ENCODE measurements at places on chromosomes 12 and 14. TPM values are rescaled to one million over a fixed set of nuclear protein-coding genes. Genes with fewer than 3 reads are reported as not detected.

DNA sequence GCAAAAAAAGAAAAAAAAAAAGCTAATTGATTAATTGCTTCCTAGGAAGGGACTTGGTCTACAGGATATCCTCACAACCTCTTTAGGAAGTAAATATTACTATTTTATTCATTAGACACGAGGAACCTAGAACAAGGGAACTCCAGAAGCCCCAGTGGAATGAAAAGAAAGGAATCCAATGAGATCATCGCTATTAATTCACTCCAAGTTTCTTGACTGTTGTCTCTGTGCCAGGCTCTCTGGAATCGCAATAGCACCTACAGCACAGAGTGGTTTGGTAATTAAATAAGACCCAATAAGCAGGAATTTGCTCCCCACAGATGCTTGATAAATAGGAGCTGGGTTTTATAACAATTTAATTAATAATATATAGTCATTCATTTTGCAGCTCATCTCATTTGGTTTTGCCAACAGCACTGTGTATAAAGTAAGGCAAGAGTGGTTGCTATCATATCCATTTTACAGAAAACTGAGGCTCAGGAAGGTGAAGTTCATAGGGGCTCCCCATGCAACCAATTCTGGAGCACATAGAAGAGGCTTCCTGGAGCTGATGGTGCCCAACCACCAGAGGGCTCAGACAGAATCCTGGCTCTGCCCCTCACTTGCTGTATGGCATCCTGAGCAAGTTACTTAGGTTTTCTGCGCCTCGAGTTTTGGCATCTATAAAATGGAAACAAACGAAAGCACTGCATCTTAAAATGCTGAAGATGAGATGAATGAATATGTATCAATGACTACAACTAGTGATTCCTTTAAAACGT lies 420.2 kb downstream of the MED13L start:
- no peak for DNase-seq

DNA sequence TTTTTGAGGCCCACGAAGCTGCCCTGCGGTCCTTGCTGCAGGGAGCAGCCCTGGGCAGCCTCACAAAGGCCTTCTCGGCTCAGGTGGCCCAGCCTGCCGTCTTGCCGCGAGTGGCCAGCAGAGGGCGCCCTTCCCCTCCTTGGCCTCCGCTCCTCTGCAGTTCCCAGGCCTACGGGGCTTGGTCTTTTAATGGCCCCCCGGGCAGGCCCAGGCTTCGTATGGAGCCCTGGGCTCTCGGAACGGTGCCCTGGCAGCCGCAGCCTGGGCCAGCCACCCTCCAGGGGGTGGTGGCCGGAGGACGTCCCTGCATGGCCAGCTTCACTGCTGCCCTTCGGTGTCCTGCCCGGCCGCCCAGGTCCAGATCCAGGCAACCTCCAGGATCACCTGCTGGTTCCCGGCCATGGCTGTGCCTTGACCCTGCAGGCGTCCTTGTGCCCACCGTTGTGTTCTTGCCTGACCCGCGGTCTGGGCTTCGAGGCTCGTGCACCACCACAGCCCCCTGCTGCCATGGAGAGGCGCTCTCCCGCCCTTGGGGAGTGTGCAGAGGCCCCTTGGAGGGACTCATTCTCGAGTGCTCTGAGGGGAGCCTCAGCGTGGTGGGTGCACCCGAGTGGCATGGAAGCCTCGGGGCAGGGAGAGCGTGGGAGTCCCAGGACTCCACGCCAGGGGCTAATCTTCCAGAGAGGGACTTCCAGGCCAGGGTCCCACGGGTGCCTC lies 9.4 kb downstream of the ASPG start:
- DNase-seq: peak; percentile 46

DNA sequence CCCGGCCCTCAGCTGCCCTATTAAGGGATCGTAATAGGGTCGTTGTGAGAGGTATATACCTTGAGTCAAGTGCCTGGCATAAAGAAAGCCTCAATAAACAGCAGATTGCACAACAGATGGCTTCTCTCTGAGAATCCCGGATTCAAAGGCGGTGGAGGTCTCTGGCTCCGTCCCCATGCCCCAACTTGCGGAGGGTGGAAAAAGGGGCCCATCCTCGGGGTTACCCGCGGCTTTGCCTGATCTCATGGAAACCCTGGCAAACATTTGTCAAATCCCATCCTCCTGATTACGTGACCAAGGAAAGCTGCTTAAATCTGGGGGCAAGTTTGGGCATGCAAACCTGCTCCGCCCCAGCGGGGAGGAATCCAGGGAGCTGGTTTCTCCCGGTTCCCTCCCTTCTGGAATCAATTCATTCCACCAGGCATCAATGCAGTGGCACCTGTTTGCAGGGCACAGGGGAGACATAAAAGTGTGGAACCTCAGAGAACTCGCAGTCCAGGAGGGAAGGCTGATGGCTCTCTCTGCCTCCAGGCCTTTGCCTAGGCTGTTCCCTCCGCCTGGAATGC lies 12.3 kb downstream of the TRPV4 start:
- no peak for DNase-seq

DNA sequence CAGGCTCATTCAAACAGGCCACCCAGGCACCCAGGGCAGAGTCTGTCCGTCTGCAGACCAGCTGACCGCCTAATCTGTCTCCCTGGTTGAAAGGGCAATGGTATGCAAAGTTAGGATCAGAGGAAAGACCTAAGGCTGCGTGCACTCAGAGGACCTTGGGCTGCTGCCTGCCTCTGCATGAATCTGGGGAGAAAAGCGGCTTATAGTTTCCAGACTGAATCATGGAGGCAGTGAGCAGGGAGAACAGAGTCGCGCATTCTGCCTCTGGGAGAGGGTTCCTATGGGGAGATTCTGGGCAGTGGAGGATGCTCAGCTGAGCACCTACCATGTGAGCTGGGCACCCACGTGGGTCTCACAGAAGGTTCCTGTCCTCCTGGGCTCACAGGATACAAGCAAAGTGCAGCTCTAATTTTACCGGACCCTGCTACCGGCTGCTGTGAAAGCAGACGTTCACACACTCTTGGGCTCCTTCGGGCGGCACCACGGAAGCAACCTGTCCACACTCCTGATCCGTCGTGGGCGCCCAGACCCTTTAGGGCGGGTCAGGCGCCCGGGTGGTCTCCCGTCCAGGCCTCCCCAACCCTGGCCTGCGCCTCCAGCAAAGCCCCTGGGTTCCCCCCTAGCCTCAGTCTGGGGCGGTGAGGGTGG lies 772 bp downstream of the SCARB1 start:
- DNase-seq: peak; percentile 15

GRCh38 chr14:23398348-23398747 lies 9.7 kb downstream of the MYH6 start:
- no peak for DNase-seq

Gene PLA2G1B
- total RNA-seq: not detected

GRCh38 chr14:22870811-22871223 lies 723 bp upstream of the LRP10 start:
- DNase-seq: no peak

GRCh38 chr12:114347861-114348260 lies 58.1 kb downstream of the TBX5 start:
- no peak for DNase-seq

GRCh38 chr12:52662093-52662917 lies 10.3 kb upstream of the KRT2 start:
- no peak for DNase-seq

DNA sequence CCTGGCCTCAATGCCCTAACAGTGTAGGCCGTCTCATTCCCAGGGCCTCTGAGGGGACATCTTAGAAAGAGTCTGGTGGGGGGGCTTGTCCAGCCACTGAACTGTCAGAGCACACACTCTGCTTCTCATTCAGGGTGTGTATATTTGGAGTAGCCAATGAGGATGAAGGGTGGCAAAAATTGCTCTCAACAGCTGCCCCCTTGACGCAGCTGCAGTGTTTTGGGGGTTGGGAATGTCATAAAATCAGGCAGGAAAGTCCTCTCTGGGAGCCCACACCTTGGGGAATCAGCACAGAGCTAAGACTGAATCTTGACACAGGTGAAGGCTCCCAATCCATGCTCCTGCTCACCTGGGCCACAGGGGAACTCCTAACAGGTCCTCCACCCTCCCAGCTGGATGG lies 1.5 kb downstream of the RASAL1 start:
- no peak for DNase-seq

Gene MUCL1
- total RNA-seq: not detected

Gene INTS13
- total RNA-seq: 25.5 TPM

Gene DEPDC4
- total RNA-seq: 0.44 TPM

GRCh38 chr14:32012062-32012461 lies 65.0 kb upstream of the ARHGAP5 start:
- no peak for DNase-seq
